ENCODE measurements at places on chromosomes 7 and 10.
A peak's percentile ranks its signal among the peaks of the same experiment; 100 is the strongest.

GRCh38 chr10:69839696-69840345 lies 38.1 kb downstream of the COL13A1 start:
- no peak for DNase-seq

DNA sequence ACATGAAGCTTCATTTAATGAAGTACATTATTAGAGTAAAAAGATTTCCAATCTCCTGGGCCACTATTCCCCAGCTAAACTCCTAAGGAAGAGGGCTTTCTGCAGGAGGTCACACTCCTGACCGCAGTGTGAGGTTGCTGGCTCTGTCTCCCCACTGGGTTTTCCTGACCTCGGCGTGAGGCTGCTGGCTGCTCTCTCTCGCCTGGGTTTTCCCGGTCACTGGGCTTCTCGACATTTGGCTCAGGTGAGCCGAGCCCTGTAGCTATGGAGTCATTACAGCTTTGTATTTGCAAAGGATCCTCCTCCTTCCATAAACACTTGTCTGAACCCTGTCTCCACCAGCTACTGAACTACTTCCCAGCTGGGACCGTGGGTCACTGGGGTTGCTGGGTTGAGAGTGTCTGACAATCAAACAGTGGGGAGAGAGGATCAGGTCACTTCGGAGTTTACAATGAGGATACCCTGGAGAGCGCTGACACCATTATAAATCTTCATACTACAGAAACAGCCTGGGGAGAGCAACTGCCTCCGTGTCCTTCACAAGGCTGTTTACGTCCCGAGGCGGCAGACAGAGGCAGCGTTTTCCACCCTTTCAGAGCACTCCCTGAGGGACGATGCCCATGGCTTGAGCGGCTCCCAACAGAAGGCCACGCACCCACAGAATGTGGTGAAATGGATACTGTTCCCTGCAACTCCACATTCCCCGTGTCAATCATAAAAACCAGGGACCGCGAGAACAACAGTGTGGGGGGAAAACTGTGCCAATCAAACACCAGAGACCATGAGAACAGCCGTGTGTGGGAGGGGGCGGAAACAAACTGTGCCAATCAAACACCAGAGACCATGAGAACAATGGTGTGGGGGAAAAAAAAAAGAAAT lies 226.2 kb downstream of the ZMYND11 start:
- no peak for DNase-seq

GRCh38 chr7:25148772-25149575 lies 23.9 kb upstream of the CYCS start:
- no peak for DNase-seq

DNA sequence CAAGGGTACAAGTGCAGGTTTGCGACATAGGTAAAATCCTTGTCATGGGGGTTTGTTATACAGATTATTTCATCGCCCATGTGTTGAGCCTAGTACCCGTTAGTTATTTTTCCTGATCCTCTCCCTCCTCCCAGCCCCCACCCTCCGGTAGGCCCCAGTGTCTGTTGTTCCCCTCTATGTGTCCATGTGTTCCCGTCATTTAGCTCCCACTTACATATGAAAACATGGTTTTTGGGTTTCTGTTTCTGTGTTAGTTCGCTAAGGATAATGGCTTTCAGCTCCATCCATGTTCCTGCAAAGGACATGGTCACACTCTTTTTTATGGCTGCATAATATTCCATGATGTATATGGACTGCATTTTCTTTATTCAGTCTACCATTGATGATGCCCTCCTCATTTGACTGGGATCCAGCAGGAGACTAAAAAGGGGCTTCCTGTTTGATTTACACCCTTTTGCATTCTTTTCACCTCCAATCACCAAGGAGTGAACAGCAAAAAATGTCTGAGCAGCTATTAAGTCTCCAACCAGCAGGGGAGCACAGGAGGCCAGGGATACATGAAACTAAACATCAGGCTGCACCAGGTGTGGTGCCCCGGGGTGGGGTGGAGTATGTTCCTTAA lies 188.2 kb downstream of the SKIDA1 start:
- no peak for DNase-seq

DNA sequence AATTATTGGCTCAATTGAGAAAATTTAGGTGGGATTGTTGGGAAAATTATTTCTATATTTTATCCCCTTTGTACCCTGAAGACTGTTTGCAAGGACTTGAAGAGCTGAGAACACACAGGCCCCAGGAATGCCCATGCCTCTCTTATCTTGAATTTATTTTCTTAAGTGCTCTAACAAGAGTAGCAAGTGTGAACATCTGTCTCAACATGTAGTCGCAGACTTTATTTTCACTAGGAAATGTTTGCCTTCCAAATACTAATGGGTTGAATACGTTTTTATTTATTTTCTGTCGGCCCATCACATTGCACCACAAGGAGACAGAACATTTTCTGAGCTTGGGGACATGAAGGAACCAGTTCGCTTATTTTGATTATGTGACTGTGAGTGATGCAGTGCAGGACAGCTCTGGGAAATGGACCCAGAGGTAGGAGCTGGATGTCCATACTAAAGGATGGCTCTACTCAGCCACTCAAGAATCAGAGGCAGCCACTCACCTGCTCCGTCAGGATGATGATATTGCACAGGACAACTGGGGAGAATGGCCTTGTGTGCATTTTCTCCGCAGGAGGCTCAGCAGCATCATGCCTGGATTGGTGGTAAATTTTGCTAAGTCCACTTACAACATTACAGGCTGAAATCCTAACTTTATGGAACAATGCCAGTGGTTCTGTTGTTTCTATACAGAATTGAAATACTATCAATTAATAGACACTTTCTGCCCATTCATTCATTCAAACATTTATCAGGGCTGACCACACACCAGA lies 332.7 kb downstream of the FGFR2 start:
- DNase-seq = no peak

DNA sequence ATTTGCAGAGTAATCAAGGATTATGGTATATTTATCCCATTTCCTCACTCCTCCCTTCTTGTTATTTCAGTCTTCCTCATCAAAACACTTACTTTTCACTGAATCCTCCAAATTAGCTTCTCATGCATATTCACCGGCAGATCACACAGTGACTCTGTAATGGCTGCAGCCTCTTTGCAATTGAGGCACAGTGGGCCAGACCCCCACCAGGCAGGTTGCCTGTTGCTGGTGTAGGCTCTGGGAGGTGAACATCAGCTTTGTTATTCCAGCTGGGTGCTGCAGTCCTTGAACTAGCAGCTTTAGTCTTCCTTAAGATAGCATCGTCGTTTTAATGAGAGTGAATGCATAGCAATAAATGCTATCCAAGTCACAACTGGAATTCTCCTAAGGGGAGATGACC lies 449.3 kb downstream of the CNTNAP2 start:
- no peak for DNase-seq

- DNase-seq = no peak
These were observed 37.5 kb upstream of the DOCK1 start for GRCh38 chr10:126867567-126868365.

GRCh38 chr7:111011520-111011919 lies 79.4 kb upstream of the LRRN3 start:
- DNase-seq = no peak

DNA sequence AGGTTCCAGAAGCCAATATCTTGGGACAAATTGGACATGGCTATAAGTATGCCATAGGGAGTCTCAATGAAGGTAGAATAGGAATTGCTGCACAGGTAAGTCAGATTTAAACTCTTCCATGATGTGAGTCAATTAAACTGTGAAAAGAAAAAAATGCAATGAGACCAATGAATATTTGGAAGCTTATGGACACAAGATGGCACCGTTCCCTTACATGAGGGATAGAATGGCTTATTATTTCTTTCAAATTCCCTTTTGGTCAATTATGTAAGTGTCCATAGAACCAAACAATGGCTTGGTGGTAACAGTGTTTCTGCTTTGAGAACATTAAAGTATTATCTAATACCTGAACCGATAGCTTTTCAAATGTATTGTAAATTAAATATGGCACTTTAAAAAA lies 35.6 kb downstream of the ACADSB start:
- peak; percentile 33 for DNase-seq

GRCh38 chr7:155217634-155218033 lies 80.0 kb upstream of the INSIG1 start:
- no peak for DNase-seq

DNA sequence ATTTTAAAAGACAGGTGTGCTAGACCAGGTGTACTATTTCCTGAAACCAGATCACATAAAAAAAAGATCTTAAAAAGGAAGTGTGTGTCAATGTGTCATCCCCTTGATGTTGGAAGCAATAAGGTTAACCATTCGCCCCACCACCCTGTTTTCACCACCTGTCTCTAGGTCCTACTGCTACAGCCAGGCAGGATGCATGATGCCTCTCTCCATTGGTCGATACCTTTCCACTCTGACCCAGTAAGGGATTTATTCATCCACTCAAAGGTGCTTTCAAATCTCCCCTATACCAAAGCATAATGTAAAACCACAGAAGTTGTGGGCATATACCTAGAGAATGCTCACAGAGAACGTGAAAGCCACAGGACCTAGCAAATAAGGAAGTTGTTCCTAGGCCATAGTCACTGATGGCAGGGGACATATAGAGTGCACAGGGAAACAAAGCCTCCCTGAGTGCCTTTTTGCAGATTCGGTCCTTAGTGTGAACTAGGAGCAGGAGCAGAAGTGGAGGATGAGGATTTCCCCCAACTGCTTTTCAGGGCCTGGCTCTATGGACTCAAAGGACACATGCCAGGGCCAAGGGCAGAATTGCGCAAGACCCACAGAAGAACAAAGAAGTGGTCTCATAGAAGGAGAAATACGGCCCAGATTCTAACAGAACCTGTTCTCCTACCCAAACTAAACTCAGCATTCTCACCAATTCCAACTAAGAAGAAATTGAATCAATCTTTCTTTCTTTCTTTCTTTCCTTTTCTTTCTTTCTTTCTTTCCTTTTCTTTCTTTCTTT lies 631.5 kb upstream of the NRP1 start:
- no peak for DNase-seq

DNA sequence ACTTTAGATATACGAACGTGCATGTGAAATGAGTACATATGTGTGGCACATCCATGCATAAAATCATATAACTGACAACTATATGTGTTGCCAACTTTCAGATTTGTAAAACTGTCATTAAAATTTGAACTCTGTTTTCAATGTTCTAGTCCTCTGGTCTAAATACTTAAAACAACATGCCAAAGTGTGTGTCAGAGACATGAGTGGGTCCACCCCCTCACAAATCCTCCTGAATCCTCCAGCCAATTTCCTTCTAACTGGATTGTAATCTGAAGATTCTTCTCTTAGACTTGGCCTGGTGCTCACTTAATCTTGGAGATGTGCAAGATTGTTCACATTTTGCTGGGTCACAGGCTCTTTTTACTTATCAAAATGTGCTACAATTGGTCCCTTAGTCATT lies 184.1 kb downstream of the RELN start:
- DNase-seq = no peak

DNA sequence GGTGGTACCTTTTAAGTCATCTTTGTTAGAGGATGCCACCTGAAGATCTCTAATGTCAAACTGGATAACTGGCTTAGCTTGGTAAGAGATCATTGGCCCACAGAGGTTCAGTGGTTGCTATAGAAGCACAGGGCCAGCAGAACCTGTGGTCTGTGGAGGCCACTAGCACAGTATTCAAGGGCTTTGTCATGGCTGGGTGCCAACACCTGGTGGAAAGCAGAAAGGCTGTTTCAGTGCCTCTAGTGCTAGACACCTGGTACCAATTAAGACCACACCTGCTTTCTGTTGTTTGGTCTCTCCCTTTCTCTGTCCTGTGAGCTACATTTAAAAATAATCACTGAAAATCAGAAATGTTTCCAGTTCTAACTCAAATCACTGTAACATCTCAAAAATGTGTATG lies 10.0 kb upstream of the PCGF5 start:
- no peak for DNase-seq

GRCh38 chr7:20233362-20233761 lies 16.2 kb upstream of the MACC1 start:
- DNase-seq = no peak

DNA sequence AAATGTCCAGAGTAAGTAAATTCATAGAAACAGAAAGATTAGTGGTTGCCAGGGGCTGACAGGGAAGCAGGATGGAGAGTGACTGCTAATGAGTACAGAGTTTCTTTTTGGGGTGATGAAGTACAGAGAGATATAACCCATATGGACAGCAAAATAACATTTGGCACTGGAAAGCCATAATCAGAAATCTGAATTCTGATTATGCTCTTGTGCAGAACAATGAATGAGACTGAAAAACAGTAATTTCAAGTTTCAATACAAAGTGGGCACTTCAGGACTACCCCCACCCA lies 4.5 kb downstream of the RHEB start:
- DNase-seq = no peak

GRCh38 chr7:12888717-12889116 lies 201.3 kb downstream of the ARL4A start:
- DNase-seq = no peak

GRCh38 chr10:62545160-62546066 lies 171.2 kb downstream of the ZNF365 start:
- no peak for DNase-seq

GRCh38 chr10:118912961-118913600 lies 116.4 kb upstream of the NANOS1 start:
- DNase-seq = no peak

- no peak for DNase-seq
These were observed 322.6 kb downstream of the DGKB start for GRCh38 chr7:14579971-14580370.

- no peak for DNase-seq
These were observed 395.9 kb upstream of the PODXL start for GRCh38 chr7:131952365-131952764.

GRCh38 chr10:28796606-28797512 lies 119.5 kb downstream of the BAMBI start:
- DNase-seq = peak; percentile 28

DNA sequence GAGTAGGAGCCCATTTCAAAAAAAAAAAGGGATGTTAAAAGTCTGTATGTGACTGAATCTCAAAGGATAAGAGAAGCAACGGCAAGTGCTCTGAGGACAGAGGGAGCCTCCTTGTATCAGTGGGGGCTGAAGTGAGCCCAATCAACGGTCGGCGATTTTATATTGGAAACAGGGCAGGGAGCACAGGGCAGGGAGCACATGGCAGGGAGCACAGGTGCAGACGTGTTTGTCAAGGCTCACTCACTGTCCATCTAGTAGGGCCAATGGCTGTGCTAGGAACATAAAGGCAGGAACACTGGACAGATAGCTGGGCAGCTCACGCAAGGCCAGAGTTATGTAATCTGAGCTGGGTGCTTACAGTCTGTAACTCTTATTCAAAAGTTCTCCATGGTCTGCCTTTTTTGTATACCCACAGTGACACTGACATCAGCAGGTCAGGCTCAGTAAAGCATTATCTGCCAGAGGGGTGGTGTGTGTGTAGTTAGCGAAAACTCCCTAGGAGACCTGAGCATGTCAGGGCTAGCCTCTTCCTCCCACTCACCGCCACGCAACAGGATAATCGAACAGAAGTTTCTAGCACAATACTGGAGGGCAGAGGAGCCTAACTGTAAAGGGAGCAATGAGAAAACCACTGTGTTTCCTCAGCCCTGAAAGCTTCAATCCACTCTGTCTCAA lies 15.4 kb downstream of the AKR1B1 start:
- no peak for DNase-seq

DNA sequence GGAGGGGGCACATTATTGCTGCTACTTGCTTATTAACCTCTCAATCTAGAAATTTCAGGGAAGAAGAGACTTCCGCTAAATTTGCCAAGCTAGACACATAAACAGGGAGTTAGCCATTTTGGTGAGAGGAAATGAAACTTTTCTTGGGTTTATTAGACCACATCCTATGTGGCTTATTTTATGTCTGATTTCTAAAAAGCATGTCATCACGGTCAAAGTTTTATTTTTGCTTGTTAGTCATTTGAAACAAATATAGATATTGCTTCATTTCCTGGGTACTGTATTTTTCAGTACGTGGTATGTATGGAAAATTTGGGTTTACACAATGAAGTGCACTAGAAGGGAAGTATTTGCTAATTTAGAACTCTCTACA lies 144.1 kb downstream of the TCF7L2 start:
- DNase-seq = no peak

- DNase-seq = peak; percentile 57
These were observed 26.8 kb upstream of the SORCS3 start for GRCh38 chr10:104614245-104614831.
